PC-9 (cell line): ENCODE measurements at places on chromosomes 7 and 10. TPM values are rescaled to one million over a fixed set of nuclear protein-coding genes. Genes with fewer than 3 reads are reported as not detected.

DNA sequence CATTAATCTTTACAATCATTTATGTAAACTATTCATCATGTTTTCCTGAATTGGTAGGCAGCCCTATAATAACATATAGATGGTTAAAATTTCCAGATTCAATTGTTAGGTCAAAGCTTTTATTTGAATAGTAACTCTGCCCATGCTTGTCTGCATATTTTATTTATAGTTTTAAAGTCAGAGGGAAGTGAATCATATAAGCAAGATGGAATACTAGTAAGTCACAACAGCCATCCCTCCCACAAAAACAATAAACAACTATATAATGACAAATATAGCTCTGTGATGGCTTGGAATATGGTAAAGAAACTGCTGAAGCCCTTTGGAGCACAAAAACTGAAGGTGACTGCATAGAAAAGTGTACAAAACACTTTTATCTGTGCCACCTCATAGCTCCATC, 156.3 kb upstream of the TMEM106B start:
- DNase-seq = no peak
- H3K27me3 ChIP-seq = no peaks in the 10 kb centered on the region
- no peaks in the 10 kb centered on the region for H3K4me1 ChIP-seq
- no peaks in the 10 kb centered on the region for H3K36me3 ChIP-seq
- no peak overlapping the region for H3K4me3 ChIP-seq

Gene FKBP9
- 155 and 160 TPM in 2 replicates for total RNA-seq

GRCh38 chr10:92432596-92432995, 141.3 kb downstream of the IDE start:
- no peaks in the 10 kb centered on the region for H3K36me3 ChIP-seq
- H3K4me1 ChIP-seq = no peaks in the 10 kb centered on the region
- H3K27ac ChIP-seq = no peak overlapping the region
- no peak overlapping the region for H3K4me3 ChIP-seq

DNA sequence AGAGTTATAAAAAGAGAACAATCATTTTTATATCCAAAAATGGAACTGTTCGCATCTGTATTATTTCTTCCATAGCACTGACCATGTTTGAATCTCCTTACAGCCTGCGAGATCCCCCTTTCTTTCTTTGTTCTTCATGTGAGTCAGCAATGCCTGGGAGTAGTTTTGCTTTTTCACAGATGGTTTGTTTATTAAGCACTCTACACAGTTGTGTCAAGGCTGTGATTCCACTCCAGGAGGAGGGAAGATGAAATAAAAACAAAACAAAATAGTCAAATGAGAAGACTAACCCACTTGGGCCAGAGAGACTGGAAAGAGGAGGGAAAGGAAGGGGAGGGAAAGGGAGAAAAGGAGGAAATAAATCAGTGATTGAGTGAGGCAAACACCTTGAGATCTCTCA, 7.8 kb downstream of the LIPF start:
- H3K27ac ChIP-seq = no peak overlapping the region
- no peaks in the 10 kb centered on the region for H3K4me1 ChIP-seq
- H3K27me3 ChIP-seq = no peaks in the 10 kb centered on the region

DNA sequence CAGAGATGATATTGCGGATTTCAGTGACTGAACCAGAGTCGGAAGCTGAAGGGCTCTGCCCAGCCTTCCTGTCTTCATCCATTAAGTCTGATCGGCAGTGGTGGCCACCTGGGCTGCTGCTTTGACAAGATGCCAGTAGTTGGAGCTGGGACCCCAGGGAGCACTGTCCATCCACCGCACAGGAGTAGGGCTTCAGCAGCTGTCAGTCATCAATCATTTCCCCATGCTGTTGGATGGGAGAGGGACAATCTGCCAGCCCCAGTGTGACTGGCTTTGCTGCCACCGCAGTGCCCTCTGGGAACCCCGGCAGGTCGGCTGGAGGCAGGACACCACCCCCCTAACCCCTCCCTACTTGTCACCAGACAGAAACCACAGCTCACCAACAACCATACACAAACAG, 23.0 kb upstream of the GPR146 start:
- no peaks in the 10 kb centered on the region for H3K4me1 ChIP-seq
- no peaks in the 10 kb centered on the region for H3K27me3 ChIP-seq
- no peak for DNase-seq
- H3K4me3 ChIP-seq = no peak overlapping the region
- H3K36me3 ChIP-seq = no peaks in the 10 kb centered on the region

- H3K36me3 ChIP-seq = no peaks in the 10 kb centered on the region
- peak; percentile 58 for DNase-seq
- H3K27me3 ChIP-seq = no peaks in the 10 kb centered on the region
Observed at GRCh38 chr7:130095812-130096211, 25.5 kb downstream of the KLHDC10 start.

GRCh38 chr10:94076325-94076841, 82.7 kb downstream of the PLCE1 start:
- H3K27me3 ChIP-seq = no peaks in the 10 kb centered on the region
- H3K4me1 ChIP-seq = no peaks in the 10 kb centered on the region
- no peak for DNase-seq
- no peak overlapping the region for H3K27ac ChIP-seq

- no peaks in the 10 kb centered on the region for H3K36me3 ChIP-seq
- peaks cover 4% of the 10 kb centered on the region; the same call in 1 of the 2 replicates for H3K4me1 ChIP-seq
- no peak for DNase-seq
- no peaks in the 10 kb centered on the region for H3K27me3 ChIP-seq
- H3K27ac ChIP-seq = no peak overlapping the region
Observed at GRCh38 chr10:48511066-48511874, 93.6 kb downstream of the ARHGAP22 start.

GRCh38 chr7:18201350-18201749, 173.7 kb upstream of the PRPS1L1 start:
- H3K4me3 ChIP-seq = no peak overlapping the region
- H3K4me1 ChIP-seq = no peaks in the 10 kb centered on the region
- no peak for DNase-seq
- no peaks in the 10 kb centered on the region for H3K36me3 ChIP-seq
- H3K27ac ChIP-seq = no peak overlapping the region

Gene CALML3
- not detected in 2 replicates for total RNA-seq

Gene PIK3AP1
- total RNA-seq = 1.1 and 1.7 TPM in 2 replicates

GRCh38 chr10:132826524-132827422, 40.8 kb upstream of the NKX6-2 start:
- DNase-seq = no peak
- H3K4me3 ChIP-seq = no peak overlapping the region
- H3K4me1 ChIP-seq = no peaks in the 10 kb centered on the region
- peaks cover 31% of the 10 kb centered on the region for H3K27me3 ChIP-seq
- no peak overlapping the region for H3K27ac ChIP-seq

- DNase-seq = no peak
- no peaks in the 10 kb centered on the region for H3K36me3 ChIP-seq
- H3K4me1 ChIP-seq = 0 out of 2 replicates have a peak, but pooled peaks cover 5% of the 10 kb centered on the region
- no peak overlapping the region for H3K4me3 ChIP-seq
Observed at GRCh38 chr7:108463613-108464012, 7.4 kb upstream of the NRCAM start.

Gene ZNF853
- total RNA-seq = 7.9 and 13.5 TPM in 2 replicates

DNA sequence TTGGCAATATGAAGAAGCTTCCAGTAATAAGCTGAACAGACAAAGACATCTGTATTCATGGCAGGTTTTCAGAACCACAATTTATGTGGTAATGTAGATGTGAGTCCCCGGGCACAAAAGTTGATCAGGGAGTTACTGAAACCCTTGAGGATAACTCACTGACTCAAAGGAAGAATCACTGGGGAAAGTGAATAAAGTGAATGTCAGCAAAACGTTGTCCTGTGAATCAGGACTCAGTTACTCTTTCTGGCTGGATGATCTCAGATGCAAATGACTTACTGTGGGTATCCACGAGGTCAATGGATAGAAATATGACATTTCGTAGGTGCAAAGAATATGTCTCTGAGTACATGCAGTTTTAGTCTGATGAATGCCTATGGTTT, 172.8 kb upstream of the CTBP2 start:
- H3K4me3 ChIP-seq = no peak overlapping the region
- no peak overlapping the region for H3K27ac ChIP-seq
- H3K36me3 ChIP-seq = no peaks in the 10 kb centered on the region
